ENCODE measurements at places on chromosomes 2 and 18.

DNA sequence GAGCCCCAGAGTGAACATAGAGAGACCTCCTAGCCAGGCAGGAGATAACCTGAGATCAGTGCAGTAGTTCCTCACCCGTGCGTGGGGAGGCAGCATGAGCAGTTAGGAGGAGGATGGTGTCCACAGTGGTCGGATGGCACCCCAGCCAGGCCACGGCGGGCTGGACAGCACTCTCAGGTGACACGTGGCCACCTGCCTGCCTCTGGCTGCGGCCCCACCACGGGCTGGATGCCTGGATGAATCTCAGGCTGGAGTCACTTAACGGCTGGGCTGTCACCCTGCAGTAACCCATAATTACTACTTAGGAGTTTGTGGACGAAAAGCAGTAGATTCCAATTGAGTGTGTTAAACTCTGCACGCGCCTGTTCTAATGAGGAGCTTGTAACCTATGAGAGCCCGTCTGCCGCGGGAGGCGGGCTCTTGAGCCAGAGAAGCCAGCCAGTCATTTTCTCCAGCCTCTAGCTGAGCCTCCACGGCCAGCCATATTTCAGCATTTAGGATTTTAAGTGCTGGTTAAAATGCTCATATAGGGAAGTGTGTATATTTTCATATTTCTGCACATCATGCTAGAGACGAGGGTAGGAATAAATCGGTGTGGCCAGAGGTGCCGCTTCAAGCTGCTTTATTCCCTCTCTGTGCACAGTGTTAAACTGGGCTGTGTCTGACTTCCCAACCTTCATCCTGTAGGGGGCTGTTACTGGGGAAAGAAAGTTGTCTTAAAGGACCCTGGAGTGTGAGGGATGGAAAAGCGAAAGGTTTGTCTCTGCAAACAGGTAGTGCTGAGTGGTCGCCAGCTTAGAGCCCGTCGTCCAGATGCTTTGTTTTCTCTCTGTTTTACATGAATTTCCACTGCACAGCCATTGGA is 144.0 kb downstream of the GLI2 start:
- no peak for DNase-seq

- DNase-seq: no peak
Observed at GRCh38 chr2:201618744-201619662, 24.3 kb downstream of the TMEM237 start.

DNA sequence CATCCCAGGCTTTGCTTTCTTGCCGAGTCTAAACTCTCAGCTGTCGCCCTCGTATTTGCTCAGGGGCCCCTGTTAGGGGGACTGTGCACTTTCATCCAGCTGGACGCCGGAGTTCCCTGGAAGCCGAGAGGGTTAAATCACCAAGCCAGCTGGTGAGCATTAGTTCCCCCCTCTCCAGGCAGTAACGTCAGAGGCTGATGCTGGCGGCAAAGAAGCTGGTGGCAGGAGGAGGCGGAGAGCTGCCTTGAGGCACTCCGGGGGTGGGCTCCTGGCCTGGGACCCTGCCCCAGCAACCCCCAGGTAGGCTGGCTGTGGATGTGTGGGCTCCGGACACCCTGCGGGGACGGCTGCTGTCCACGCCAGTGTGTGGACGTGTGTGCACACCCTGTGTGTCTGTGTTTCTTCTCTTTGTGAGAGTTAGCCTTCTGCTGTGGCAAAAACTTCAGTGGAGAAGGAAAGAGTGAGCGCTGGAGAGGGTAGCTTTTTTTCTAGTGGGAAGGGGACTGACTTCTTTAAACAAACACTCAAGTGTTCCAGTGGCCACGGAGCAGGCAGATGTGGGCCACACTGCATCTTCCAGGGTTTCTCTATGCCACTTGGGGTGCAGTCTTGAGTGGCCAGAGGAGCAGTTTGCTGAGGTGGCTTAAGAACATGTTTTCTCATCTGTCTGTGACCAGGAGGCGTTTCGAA is 84.7 kb downstream of the GLI2 start:
- no peak for DNase-seq

GRCh38 chr2:217077831-217078407 is 218.1 kb upstream of the TNP1 start:
- DNase-seq: no peak

- no peak for DNase-seq
Observed at GRCh38 chr2:54052825-54053718, 62.3 kb upstream of the ACYP2 start.

- no peak for DNase-seq
Observed at GRCh38 chr2:47422560-47422959, 19.6 kb downstream of the MSH2 start.

DNA sequence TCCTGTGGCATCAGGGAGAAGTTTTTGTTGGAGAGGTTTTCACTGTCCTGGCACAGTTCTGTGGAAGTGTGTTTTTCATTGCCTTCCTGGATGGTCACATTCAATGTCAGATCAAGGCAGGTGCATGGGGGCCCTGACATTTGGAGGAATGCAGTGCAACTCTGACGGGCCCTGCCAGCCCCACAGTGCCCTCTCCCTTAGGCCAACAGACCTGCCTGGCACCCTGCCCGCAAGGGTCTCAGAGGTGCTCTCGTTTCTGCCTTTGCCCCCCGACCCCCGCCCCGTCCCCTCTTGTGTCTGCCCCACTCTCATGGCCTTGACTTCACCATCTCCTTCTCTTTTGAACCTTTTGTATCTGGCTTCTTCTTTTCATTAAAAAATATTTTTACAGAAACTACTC is 257.2 kb upstream of the HDAC4 start:
- no peak for DNase-seq

DNA sequence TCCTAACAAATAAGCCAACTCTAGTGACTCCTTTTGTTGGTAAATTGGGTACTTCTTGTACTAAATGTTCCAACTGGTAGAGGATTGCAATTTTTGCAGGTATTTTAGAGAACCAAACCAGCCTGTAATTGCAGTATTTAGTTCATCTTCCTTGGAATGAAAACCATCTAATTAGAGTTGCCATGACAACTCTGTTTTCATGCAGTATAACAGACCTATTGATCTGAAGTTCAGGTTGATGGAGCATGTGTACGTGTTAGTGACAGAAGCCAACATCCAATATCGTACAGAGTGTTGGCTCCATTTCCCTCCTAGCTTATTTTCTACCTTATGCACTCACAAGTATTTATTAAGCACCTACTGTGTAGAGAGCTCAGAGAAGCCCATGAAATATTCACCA is 176.3 kb upstream of the FOSL2 start:
- DNase-seq: no peak

DNA sequence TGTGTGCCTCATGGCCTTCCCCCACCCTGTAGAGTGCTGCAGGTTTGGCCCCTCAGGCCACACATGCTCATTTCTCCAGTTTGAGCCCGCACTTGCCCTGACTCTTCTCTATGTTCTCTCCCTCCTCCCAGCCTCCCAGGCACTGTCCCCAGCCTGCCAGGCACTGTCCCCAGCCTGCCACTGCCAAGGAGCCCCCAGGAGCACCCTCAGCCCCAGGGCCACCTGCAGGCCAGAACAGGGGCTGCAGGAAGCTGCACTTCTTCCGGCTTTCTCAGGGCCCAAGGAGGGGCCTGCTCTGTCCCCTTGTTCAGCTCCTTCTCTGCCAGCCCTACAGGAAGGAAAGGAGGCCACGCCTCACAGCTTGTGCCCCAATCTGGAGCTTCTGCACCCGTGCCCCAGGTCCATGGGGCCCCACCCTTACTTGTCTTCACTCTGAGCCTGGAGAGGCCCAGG is 31.6 kb downstream of the CYP26B1 start:
- no peak for DNase-seq

DNA sequence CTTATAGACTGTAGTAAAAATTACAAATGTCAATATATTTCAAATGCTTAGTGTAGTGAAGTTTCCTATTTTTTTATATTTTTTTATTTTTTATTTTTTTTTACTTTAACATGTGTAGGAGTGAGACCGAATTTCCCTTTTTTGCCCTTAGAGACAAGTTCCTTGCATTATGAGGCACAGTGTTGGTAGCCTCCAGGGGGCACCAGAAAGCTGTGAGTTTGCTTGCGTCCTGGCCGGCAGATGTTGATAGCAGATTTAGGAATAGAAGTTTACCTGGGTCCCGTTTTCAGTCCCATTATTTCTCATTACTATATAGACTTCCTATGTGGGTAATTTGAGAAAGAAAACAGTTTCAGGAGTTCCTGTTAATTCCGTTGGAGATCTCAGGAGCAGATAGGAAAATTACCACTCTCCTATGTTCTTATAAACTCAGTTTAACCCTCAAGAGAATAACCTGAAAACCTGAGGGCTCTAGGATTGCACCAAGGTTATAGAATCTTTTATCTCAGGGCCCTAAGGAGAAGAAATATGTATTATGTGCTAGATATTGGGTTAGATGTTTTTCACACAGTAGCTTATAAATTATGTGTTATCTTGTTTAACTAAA is 157.5 kb upstream of the SESTD1 start:
- DNase-seq: peak; percentile 14

- no peak for DNase-seq
Observed at GRCh38 chr18:52716973-52717372, 377.0 kb downstream of the DCC start.

GRCh38 chr18:62777814-62778213 is 62.5 kb downstream of the PHLPP1 start:
- DNase-seq: no peak

DNA sequence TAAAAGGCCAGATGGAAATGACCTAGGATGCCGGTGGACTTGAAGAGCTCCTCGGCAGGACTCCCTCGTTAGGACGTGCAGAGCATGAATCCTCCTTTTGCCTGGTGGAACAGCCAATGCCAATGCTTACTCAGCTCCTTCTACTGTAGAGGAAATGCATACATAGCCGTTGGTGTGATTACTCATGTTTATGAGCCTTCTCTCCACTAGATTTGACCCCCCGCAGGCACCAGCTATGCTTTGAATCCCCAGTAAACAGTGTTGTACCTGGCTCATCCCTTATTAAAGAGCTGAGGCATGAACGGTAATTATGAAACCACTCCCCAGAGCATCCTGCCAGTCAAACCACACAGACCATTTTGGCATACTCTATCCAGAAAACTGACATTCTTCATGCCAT is 172.8 kb downstream of the ANTXR1 start:
- DNase-seq: no peak

DNA sequence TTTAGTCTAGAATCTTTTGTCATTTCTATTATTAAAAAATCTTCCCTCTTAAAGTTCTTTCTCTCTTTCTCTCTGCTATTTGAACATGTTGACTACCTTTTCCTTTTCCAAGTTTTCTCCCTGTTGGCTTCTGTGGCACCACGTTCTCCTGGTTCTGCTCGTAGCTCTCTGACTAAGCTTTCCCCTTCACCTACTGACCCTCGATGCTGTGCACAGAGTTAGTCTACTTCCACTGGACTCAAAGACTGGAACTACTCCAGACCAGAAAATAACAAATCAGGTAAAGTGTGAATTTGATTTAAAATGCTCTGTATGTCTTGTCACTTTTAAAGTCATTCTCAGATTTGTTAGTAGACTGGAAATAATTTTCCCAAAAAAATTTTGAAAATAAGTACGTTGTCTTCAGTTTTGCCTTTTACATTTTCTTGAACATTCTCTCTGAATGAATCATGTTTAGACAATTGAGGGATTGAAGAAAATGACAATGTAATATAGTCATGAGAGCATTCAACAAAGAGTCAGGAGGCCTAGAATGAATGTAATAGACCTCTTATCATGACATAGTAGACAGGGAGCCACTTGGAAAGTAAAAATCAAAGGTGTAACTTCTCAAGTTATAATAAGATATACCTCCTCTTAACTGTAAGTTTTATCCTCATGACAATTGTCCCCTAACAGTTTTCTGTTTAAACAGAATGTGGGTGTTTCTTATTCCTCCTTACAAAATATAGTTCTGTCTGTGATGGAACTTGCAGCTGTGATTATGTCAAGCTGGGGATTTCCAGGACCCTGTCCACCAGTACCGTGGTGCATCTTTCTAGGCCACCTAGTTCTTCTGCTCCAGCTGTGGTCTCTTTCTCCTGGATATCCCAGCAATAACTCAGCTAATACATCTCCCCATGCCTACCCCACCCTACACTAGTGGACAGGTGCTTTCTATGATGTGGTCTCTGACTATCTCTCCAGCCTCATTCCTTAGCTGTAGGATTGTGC is 25.5 kb downstream of the ITPRID2 start:
- no peak for DNase-seq

DNA sequence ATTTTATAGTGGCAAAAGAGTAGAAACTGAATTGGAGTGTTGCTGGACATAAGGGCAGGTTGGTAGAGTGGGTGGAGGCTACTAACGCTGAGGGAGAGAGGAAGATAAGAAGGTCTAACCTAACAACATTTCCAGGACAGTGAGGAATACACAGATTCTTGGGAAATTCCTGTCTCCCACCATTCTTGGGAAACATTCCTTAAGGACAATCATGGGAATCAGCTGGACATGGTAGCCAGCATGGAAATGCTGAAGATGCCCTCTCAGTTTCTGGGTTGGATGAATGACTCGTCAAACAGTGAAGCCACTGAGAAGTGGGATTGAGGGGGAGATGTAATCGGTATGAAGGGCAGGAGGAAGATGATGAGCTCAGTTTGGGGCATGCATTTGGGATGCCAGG is 265.4 kb downstream of the AFF3 start:
- no peak for DNase-seq

DNA sequence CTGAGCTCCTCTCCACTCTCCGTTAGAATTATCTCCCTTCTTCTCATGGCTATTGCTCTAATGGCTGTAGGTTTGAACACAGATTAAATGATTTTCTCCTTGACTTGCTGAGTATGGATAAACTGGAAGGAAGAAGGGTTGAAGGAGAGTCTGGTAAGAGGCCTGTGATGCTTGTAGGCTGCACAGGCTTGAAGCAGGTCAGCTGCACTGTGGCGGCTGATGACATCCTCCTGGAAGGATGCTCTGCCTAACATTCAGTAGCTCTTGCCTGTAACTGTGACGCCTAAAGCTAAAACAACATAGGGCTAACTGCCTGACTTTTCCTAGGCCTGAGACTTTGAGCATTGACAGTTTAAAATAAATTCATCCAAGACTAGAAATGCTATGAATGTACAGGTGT is 166.3 kb downstream of the MREG start:
- DNase-seq: no peak

- no peak for DNase-seq
Observed at GRCh38 chr2:238108423-238109183, 8.5 kb downstream of the ESPNL start.

DNA sequence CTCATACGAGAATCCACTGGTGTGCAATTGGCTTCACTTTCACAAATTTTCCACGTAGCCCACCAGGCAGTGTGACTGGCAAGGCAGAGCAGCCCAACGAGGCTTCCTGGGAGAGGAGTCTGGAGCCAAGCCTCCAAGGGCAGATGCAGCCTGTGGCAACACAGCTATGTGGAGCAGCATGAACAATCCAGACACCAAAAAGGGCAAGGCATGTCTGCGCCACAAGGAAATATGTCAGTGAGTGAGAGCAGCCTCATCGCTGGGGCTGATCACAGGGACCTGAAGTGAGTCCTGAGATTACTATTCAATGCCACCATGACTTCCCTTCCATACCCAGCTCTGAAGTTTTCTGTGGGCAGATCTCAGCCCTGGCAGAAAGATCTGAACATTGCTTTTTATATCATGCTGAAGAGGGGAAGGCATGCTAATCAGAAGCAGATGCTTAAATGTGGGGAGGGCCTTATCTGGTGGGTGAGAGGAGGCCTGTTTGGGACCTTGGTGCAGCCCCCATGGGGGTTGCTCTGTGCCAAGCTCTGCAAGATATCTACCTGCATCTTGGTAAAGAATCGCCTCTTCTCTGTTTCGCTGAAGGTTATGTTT is 40.0 kb upstream of the PUM2 start:
- no peak for DNase-seq

GRCh38 chr2:109472974-109473373 is 140.8 kb downstream of the SEPTIN10 start:
- DNase-seq: no peak

GRCh38 chr2:191114403-191114886 is 36.3 kb downstream of the STAT4 start:
- DNase-seq: no peak

Data from stimulated activated CD4-positive, alpha-beta T cell treated with anti-CD3 and anti-CD28 coated beads, Interleukin-1b, Interleukin-23, amount 100 ng/mL, for 1 hour (primary cell).